ENCODE measurements at places on chromosomes 16 and 17.

- DNase-seq = no peak
Observed at GRCh38 chr17:61399131-61400065, at the start of gene TBX2. TSS of gene TBX2 (plus strand) at chr17:61399843. CDS start at chr17:61400177, 334 bp downstream.

DNA sequence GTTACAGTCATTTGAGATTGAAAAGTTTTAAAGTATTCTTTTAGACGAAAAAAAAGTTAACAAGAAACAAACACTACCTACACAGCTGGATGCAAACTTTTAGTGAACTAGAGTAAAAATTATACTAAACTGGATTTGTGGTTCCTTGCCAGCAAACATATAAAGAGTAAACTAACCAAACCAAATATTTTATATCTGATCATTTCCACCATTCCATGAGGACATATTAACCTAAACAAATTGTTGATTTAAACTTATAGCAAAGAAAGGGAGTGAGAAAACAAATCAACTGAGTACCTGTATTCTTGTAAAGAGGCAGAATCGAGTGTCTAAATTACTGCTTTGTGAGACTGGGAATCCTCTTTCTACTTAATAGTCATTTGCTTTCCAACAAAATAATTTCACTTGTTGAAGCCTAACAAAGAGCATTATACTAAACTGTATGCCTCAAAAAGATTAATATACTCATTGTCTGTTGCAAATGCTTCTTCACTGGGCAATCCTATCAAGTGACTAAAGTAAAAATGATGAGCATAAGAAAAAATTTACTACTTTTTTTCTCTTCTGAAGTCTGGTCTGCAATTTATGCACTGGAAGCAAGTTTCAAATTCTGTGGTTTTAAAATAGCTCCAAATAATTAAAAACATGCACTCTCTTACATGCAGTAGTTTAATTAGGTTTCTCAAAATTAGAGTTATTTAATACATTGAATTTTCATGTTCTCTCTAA lies 37.5 kb downstream of the AKAP10 start:
- DNase-seq = no peak

DNA sequence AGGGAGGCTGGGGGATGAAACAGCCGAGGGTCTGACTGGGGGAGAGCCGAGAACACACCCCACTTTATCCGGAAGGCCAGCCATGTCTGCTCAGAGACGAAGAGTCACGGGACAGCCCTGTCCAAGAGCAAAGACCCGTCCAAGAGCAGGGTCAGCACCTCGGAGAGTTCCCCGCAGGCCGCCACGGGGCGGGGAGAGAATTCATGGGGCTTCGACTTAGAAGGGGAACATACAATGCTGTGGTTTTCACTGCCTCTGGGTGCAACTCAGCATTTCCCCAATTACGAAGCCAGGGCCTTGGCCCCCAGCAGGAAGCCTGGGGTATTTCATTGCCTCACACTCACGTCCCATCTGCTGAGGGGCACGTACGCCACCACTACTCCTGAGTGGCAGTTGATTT lies 59.3 kb downstream of the JPH3 start:
- no peak for DNase-seq

DNA sequence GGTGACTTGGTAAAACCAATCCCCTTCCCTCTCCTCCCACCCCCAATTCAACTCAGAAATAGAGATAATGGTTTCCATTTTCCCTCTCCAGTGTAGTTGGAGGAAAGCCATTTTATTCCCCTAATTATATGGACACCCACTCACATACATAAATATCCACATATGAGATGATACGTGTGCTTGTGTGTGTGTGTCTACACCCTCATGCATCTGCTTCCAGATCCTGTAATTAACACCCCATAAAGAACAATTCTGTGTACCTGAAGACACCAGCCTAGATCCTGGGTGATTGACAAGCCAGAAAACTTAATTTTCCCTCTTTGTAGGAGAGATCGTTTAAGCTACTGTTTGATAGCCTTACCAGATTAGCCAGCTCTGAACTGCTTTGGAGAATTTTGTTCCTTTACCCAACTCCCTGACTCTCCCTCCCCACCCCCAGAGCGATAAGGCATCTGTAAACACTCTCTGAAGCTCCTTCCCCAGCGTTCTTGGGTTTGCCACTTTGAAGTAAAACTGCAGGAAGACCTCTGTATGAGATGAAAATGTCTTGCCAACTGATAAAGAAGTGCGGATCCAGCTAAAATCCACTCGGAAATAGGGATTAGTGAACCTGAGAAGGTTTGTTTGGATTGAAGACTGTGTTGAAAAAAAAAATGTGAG lies 175.7 kb downstream of the RGS9 start:
- DNase-seq = no peak

- DNase-seq = no peak
Observed at GRCh38 chr16:89383095-89384003, 107.0 kb downstream of the ANKRD11 start.

- DNase-seq = no peak
Observed at GRCh38 chr17:78111727-78112517, 16.6 kb downstream of the TMC6 start.

DNA sequence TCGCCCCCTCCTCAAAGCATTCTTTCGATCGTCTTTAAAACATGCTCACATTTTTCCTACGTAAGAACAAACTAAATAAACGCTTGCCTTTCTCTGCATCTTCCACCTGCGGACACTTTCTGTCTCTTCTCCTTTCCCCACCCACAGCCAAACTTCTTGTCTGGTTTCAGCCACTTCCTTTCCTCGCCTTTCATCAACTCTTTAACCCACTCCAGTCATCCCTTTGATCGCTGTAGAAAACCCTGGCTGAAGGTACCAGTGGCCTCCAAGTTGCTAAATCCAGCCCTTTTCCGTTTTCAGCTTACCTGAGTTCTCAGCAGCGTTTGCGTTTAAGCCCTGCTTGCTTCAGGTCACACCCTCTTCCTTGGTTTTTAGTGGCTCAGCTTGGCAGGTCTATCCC lies 483 bp downstream of the RPA1 start:
- DNase-seq = no peak

GRCh38 chr17:19414396-19415280 lies 3.6 kb downstream of the RNF112 start:
- no peak for DNase-seq

GRCh38 chr17:36850790-36851189 lies 86.5 kb upstream of the LHX1 start:
- DNase-seq = no peak

- DNase-seq = no peak
Observed at GRCh38 chr17:79046197-79046915, 22.4 kb downstream of the C1QTNF1 start.

DNA sequence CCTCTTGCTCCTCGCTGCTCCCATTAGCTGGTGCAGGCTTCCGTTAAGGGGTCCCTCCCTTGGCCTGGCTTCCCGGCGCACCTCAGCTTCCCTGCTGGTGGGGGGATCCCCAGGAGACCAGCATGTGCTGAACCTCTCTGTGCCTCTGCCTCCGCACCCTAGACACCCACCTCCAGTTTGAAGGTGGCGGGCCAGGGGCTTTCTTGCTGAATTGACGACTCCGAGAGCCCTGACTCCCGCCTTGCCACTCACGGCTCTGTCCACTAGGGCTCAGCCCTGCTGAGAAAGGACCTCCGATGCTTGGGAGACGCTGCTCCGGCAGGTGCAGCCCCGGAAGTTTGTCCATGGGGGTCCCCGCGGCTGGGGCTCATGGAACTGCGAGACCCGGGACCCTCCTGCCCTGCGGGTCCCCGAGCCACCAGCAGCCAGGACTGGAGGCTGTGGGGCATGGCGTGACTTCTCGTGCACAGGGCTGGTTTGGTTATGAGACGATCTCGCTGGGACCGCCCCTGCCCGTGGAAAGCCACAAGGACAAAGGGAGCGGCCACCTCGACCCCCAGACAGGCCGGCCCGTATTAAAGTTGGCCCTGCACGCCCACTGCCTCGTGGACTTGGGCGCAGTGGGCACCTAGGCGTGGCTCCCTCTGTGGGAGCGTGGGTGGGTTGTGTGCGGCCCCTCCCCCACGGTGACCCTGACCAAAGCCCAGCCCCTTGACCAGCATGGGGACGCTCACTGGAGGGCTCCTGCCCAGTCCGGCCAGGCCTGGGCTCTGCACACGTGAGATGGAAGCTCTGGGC lies 8.1 kb downstream of the CHMP6 start:
- no peak for DNase-seq

- no peak for DNase-seq
Observed at GRCh38 chr17:71964559-71964958, 156.3 kb upstream of the SOX9 start.
